ENCODE measurements at places on chromosomes 2 and 18. TPM values are rescaled to one million over a fixed set of nuclear protein-coding genes. Genes with fewer than 3 reads are reported as not detected.

Gene SCYGR1
- total RNA-seq = not detected

Gene VIL1
- not detected for total RNA-seq

Gene RAD51AP2
- total RNA-seq = not detected

Gene MAP3K19
- not detected for total RNA-seq

Gene IRS1
- total RNA-seq = 99.9 TPM

Gene SF3B1
- 86.2 TPM for total RNA-seq

Gene DPP10
- total RNA-seq = 2.6 TPM

Gene MC2R
- not detected for total RNA-seq

Gene LHCGR
- total RNA-seq = not detected
